Thoracic aorta (tissue), 2 donors: ENCODE measurements at places on chromosomes 16 and 17. TPM values are rescaled to one million over a fixed set of nuclear protein-coding genes. Genes with fewer than 3 reads are reported as not detected.
A peak's percentile ranks its signal among the peaks of the same experiment; 100 is the strongest.

GRCh38 chr17:55895112-55895759 lies 144.4 kb downstream of the PCTP start:
- DNase-seq: no peak
- no peak overlapping the region for H3K4me3 ChIP-seq
- no peaks in the 10 kb centered on the region for H3K4me1 ChIP-seq
- no peaks in the 10 kb centered on the region for H3K36me3 ChIP-seq
- no peak overlapping the region for H3K27ac ChIP-seq

- peak overlapping the region; percentile 1 for H3K27ac ChIP-seq
- H3K4me1 ChIP-seq: peaks cover 3% of the 10 kb centered on the region
- no peak overlapping the region for H3K4me3 ChIP-seq
- H3K27me3 ChIP-seq: no peaks in the 10 kb centered on the region
Measured at GRCh38 chr17:1764284-1764683, 2.4 kb downstream of the SERPINF1 start.

GRCh38 chr17:82105882-82106687 lies 8.0 kb upstream of the FASN start:
- DNase-seq: no peak
- H3K27me3 ChIP-seq: no peaks in the 10 kb centered on the region
- H3K4me1 ChIP-seq: peaks cover 10% of the 10 kb centered on the region
- H3K27ac ChIP-seq: peak overlapping the region; percentile 81

ZFHX3 gene
- total RNA-seq: 70.1 TPM

DNA sequence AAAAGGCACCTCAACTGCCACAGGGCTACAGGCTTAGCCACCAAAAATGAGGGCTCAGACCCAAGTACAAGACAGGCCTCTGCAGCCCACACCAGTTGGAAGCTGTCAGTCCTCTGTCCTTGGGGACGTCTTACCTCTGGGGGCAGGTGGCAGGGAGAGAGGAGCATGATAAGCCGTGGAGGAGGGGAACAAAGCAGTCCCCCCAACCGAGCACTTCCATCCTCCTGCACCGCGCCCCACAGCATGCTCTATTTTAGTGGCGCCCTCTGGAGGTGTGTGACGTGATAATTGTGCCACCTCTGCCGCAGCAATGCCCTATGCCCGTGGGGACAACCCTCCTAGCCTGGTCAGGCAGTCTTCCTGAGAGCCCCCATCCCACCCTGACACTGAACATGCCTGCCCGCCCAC lies 13.6 kb downstream of the G6PC3 start:
- H3K27ac ChIP-seq: no peak overlapping the region
- no peak overlapping the region for H3K4me3 ChIP-seq
- peaks cover 80% of the 10 kb centered on the region for H3K36me3 ChIP-seq
- no peaks in the 10 kb centered on the region for H3K27me3 ChIP-seq
- no peaks in the 10 kb centered on the region for H3K4me1 ChIP-seq

CD300C gene
- total RNA-seq: 4.3 TPM

- no peaks in the 10 kb centered on the region for H3K36me3 ChIP-seq
- H3K27ac ChIP-seq: peak overlapping the region; percentile 71
- H3K27me3 ChIP-seq: no peaks in the 10 kb centered on the region
- peak overlapping the region; percentile 94 for H3K4me3 ChIP-seq
- DNase-seq: no peak
- H3K4me1 ChIP-seq: peaks cover 9% of the 10 kb centered on the region
Measured at GRCh38 chr17:75764417-75764710, 628 bp downstream of the GALK1 start.

IRX6 gene
- not detected for total RNA-seq

GRCh38 chr17:73498886-73499554 lies 145.2 kb downstream of the SDK2 start:
- DNase-seq: no peak
- H3K4me1 ChIP-seq: no peaks in the 10 kb centered on the region
- H3K4me3 ChIP-seq: no peak overlapping the region

DNA sequence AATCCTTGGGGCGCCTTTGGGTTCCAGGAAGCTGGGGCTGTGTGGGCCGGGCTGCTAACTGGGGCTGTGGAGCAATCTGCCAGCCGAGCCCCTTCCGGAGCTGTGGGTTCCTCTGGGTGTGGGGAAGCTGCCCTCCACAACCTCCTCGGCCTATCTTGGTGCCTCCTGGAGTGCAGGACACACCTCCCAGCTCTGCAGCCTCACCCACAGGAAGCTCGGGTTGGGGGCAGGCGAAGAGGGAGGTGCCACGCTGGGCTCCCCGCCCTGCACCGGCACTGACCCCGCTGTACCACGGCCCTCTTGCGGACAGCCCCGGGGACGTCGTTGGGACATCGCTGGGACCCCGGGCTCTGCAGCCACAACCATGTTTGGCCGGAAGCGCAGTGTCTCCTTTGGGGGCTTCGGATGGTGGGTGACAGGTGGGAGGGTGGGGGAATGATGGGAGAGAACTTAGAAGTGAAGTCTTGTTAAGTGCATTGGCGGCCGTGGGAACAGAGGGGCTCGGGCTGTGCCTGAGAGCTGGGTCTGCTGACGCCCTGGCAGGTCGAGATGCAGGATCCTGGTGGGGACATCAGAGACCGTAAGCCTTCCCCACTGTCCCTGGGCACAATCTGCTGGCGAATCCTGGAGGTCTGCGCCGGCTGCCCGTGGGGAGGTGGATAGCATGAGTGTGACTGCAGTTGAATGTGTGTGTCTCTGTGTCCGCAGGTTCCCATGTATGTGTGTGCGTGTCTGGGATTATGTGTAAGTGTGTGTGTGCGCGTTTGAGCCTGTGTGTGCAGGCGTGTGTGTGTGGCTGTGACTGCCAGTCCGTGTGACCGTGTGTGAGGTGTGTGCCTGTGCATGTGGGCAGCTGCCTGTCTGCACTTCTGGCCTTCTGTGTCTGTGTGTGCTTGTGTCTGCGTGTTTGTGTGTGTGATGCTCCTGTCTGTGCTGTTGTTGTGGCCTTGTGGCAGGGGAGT lies at the start of gene RAP1GAP2:
TSS of gene RAP1GAP2 (plus strand) at position 275 of the 962 bp plus-strand sequence. CDS start at position 365, 90 bp downstream.
- no peak within 1 kb of the TSS for H3K27ac ChIP-seq
- no peaks in the 10 kb centered on the region for H3K4me1 ChIP-seq
- no peak for DNase-seq
- no peaks in the 10 kb centered on the region for H3K27me3 ChIP-seq
- no peaks in the 10 kb centered on the region for H3K36me3 ChIP-seq
- H3K4me3 ChIP-seq: peak within 1 kb of the TSS; percentile 56

- H3K4me3 ChIP-seq: no peak overlapping the region
- H3K4me1 ChIP-seq: no peaks in the 10 kb centered on the region
- DNase-seq: no peak
- H3K27ac ChIP-seq: no peak overlapping the region
Measured at GRCh38 chr16:33059206-33059605, 134.8 kb upstream of the TP53TG3C start.

GRCh38 chr16:68356919-68357286 lies 46.1 kb downstream of the PRMT7 start:
- H3K4me3 ChIP-seq: no peak overlapping the region
- H3K4me1 ChIP-seq: no peaks in the 10 kb centered on the region
- no peaks in the 10 kb centered on the region for H3K27me3 ChIP-seq
- peaks cover 52% of the 10 kb centered on the region for H3K36me3 ChIP-seq
- H3K27ac ChIP-seq: no peak overlapping the region

ELMO3 gene
- 1.4 TPM for total RNA-seq

OR1F1 gene
- not detected for total RNA-seq

DNA sequence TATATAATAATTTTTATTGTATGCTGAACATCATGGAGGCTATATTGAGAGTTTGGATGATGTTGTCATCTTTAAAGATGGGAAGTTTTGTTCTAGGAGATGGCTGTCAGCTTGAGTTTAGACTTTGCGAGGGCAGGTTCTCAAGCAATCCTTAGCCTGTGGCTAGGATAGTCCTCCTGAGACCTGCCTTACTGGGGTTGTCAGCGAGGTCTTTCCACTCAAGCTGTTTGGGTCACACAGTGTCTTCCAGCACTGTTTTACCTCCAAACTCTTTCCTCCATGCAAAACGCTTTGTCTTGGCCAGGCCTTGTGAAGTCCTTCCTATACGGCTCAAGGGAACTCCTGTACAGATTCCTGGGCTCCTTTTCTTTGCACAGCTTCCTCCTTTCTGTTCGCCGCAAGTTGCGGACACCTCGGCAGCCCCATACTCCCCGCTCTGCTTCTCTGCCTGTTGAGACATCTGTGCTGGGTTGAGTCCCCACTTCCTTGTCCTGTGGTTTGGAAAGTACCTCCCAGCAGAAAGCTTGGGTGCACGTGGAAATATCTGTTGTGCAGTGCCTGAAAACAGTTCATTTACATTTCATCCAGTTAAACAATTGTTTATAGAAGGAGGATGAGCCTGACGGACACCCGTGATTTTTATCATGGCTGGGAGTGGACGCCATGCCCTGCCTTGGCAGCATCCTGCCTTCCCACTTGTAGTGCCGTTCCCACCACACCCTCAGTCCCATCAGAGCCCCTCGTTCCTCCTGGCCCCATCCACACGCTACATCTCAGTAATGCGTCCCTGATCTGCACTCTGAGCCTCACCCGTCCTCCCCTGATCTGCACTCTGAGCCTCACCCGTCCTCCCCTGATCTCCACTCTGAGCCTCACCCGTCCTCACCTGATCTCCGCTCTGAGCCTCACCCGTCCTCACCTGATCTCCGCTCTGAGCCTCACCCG lies 55.0 kb upstream of the CBFA2T3 start:
- no peaks in the 10 kb centered on the region for H3K4me1 ChIP-seq
- H3K4me3 ChIP-seq: no peak overlapping the region
- H3K36me3 ChIP-seq: no peaks in the 10 kb centered on the region
- no peaks in the 10 kb centered on the region for H3K27me3 ChIP-seq
- DNase-seq: no peak

GRCh38 chr17:41660221-41660711 lies 28.4 kb upstream of the EIF1 start:
- no peaks in the 10 kb centered on the region for H3K27me3 ChIP-seq
- peaks cover 9% of the 10 kb centered on the region for H3K4me1 ChIP-seq
- H3K27ac ChIP-seq: no peak overlapping the region
- no peak overlapping the region for H3K4me3 ChIP-seq
- no peak for DNase-seq

DNA sequence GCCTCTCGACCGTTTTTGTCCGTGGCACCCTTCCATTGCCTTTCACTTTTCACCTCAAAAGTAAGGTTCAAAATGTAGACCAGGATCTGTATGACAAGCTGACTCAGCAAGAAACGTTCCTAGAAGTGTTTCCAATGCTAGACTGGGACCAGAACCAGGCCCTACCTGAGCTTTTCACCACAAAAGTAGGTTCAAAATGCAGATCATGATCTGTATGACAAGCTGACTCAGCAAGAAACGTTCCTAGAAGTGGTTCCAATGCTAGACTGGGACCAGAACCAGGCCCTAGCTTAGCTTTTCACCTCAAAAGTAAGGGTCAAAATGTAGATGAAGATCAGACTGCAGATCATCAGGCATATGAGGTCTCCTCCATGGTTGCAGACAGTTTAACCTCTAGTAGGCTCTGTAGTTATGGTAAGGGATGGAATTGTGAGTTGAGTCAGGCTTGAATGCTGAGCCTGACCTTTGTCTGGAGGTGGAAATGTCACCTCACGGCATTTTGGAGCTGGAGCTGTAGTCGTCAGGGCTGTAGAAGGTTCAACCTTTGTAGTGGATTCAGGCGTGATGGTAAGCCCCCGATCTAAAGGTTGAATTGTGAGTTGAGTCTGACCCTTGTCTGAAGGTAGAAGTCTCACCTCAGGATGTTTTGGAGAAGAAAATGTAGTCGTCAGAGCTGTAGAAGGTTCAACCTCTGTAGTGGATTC lies 50.2 kb upstream of the TMEM97 start:
- no peak for DNase-seq
- no peaks in the 10 kb centered on the region for H3K4me1 ChIP-seq
- H3K27ac ChIP-seq: no peak overlapping the region
- no peak overlapping the region for H3K4me3 ChIP-seq
- H3K27me3 ChIP-seq: no peaks in the 10 kb centered on the region

DNA sequence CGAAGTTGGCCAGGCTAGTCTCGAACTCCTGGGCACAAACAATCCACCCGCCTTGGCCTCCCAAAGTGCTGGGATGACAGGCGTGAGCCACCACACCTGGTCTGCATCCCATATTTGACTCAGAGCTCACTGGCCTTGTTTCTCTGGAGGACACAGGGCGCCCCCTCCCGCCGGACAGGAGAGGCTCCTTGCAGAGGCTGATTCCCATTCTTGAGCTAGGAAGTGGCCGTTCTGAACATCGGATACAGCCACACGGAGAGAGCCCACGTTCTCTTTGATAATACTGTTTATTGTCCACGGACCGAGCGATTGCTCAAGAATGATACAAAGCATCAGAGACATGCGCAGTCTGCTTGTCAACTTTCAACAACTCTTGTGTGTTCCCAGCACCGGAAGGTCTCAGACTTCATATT lies 12.1 kb upstream of the USP36 start:
- H3K36me3 ChIP-seq: peaks cover 44% of the 10 kb centered on the region
- H3K27me3 ChIP-seq: no peaks in the 10 kb centered on the region
- no peak for DNase-seq
- no peak overlapping the region for H3K4me3 ChIP-seq
- H3K4me1 ChIP-seq: no peaks in the 10 kb centered on the region

GRCh38 chr17:19642373-19642893 lies 6.1 kb upstream of the ALDH3A2 start:
- no peak overlapping the region for H3K4me3 ChIP-seq
- no peaks in the 10 kb centered on the region for H3K36me3 ChIP-seq
- no peak for DNase-seq
- H3K27ac ChIP-seq: no peak overlapping the region

DDX28 gene
- 5.4 TPM for total RNA-seq

- peaks cover 15% of the 10 kb centered on the region for H3K4me1 ChIP-seq
- H3K4me3 ChIP-seq: peak overlapping the region; percentile 94
- peak overlapping the region; percentile 16 for H3K27ac ChIP-seq
- no peaks in the 10 kb centered on the region for H3K27me3 ChIP-seq
- no peak for DNase-seq
Measured at GRCh38 chr16:2339521-2340484, 725 bp downstream of the ABCA3 start.

GRCh38 chr16:13911871-13912270 lies 8.1 kb upstream of the ERCC4 start:
- H3K27ac ChIP-seq: no peak overlapping the region
- H3K36me3 ChIP-seq: no peaks in the 10 kb centered on the region
- H3K4me1 ChIP-seq: peaks cover 25% of the 10 kb centered on the region
- no peaks in the 10 kb centered on the region for H3K27me3 ChIP-seq
- no peak overlapping the region for H3K4me3 ChIP-seq

RGS9 gene
- total RNA-seq: 4.0 TPM

CLDN7 gene
- 0.41 TPM for total RNA-seq

CCL4L2 gene
- not detected for total RNA-seq

- no peaks in the 10 kb centered on the region for H3K27me3 ChIP-seq
- no peak overlapping the region for H3K27ac ChIP-seq
- H3K4me1 ChIP-seq: peaks cover 12% of the 10 kb centered on the region
- no peak for DNase-seq
- H3K4me3 ChIP-seq: no peak overlapping the region
Measured at GRCh38 chr16:12091569-12092543, 115.3 kb downstream of the SNX29 start.

GRCh38 chr16:66740533-66740932 lies 10.9 kb downstream of the DYNC1LI2 start:
- peak overlapping the region; percentile 73 for H3K27ac ChIP-seq
- peaks cover 20% of the 10 kb centered on the region for H3K4me1 ChIP-seq
- peaks cover 28% of the 10 kb centered on the region for H3K36me3 ChIP-seq
- no peak overlapping the region for H3K4me3 ChIP-seq
- H3K27me3 ChIP-seq: no peaks in the 10 kb centered on the region
